Hematopoietic multipotent progenitor cell treated with erythropoietin and hydrocortisone succinate and interleukin-3 and kit ligand, for 15 days (in vitro differentiated cells): ENCODE measurements at places on chromosomes 12 and 14.

- no peak for DNase-seq
Measured at GRCh38 chr12:117344716-117345115, 16.7 kb downstream of the NOS1 start.

- no peak for DNase-seq
Measured at GRCh38 chr12:2185751-2186341, 133.1 kb downstream of the CACNA1C start.

- DNase-seq = no peak
Measured at GRCh38 chr14:33103966-33104365, 165.3 kb downstream of the NPAS3 start.

DNA sequence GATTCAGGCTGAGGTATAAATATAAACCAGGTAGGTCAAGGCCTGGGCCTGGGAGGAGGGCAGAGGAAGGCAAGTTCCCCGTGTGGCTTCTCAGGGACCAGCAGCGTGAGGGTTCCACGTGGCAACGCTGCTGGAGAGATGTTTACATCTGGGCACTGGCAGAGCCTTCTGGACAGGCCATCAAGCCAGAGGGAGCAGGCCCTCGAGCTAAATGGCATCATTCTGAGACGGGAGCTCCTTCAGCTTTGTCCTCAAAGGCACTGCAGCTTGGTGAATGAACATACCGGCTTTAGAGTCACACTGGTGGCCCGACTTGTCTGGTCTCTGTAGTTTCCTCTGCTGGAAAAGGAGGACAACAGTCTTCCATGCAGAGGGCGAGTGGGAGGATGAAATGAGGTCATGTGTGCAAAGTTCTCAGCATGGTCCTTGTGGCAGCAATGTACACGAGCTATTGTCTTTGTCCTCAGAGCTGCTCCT, 231.3 kb downstream of the ZFP36L1 start:
- no peak for DNase-seq

GRCh38 chr12:59040043-59040442, 119.7 kb upstream of the LRIG3 start:
- no peak for DNase-seq

- no peak for DNase-seq
Measured at GRCh38 chr14:61489932-61490331, 168.6 kb downstream of the PRKCH start.

GRCh38 chr14:33880330-33880729, 70.5 kb downstream of the EGLN3 start:
- no peak for DNase-seq

DNA sequence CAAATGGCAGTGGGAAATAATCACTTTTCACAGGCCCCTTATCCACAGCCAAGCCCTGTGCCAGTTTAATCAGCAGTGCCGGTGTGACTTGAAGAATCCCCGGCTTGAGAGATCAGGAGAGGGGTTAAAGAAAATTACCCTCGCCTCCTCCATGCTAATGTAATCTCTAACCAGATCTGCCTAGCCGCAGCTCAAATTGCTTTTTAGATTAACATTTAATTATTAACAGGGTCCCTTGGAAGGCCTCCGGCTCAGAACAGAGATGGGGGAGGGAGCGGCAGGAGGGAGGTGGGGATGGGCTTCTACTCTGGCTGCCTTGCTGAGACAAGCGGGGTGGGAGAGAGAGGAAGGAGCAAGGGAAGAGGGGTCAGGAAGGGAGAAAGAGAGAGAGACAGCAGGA, 24.0 kb downstream of the FAM222A start:
- DNase-seq = no peak

GRCh38 chr14:80385336-80385735, 174.0 kb upstream of the DIO2 start:
- DNase-seq = no peak

DNA sequence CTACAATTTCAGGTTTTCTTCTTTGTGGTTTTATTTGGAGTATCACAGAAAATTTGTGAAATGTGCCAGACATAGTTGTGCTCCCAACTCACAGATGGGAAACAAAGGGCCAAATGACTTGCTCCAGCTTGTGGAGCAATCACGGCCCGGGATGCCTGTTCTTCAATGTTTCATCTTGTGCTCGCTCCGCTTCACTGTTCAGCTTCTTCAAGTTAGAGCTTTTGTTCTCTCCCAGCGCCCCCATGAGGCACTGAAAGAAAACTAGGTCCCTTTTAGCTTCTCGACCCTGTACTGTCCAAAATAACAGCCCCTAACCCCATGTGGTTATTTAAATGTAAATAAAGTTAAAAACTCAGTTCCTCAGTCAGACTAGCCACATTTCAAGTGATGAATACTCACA, 187.9 kb upstream of the STXBP6 start:
- DNase-seq = no peak

DNA sequence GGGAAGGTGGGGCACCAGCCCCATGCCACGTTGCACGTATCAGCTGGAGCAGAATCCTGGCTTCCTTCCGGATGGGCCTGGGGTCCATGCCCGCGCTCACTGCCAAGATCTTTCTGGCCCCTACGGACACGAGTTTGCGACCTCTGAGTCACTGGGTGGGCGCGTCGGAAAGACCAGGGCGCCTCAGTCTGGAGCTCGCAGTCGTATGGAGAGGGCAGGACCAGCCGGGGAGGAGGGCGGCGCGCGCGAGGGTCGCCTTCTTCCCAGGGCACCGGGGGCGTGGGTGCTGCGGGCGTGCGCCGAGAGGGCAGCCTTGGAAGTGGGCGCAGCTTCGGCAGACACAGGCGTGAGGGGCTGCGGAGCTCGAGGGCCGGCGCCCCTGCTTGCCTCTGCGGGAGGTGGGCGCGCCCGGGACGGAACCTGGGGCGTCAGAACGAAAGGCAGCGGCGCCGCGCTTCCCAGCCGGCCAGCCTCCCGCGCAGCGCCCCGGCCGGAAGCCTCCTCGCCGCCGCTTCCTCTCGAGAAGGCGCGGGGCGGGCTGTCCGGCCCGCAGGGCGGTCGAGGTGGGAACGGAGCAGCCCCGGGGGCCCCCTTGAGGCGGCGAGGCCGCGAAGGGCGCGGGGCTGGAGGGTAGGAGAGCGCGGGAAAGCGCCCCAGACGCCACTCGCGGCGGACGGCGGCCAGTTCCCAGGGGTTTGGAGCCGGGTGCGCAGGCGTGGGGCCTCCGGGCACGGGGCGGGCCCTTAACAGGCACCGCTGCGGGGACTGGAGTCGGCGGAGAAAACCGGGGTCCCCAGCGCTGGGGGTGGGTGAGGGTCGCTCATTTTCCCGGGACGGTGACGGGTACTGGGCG, at the start of gene ARL6IP4:
Gene ARL6IP4 (plus strand): TSS at position 499 of the 853 bp plus-strand sequence. CDS start 459 bp downstream, outside the sequence.
- DNase-seq = peak; percentile 48

DNA sequence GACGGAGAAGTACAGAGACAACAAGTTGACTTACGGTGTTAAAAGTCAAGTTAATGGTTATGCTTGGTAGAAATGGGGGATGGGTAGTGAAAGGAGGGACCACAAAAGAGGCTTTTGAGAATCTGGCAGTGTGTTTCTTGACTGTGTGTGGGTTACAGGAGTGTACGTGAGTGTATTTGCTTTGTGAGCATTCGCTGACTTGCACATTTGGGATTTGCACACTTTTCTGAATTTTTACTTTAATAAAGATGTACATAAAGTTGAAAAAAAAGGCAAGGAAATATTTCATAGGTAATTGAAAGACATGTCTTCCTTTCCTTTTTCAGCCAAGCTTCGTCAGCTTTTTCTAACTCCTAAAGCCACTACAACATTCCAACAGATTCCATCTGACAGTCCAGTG, 28.6 kb upstream of the CCDC91 start:
- no peak for DNase-seq

GRCh38 chr12:108119126-108119973, 9.7 kb upstream of the WSCD2 start:
- peak; percentile 91 for DNase-seq

GRCh38 chr14:101716077-101716950, 45.2 kb upstream of the PPP2R5C start:
- DNase-seq = no peak

DNA sequence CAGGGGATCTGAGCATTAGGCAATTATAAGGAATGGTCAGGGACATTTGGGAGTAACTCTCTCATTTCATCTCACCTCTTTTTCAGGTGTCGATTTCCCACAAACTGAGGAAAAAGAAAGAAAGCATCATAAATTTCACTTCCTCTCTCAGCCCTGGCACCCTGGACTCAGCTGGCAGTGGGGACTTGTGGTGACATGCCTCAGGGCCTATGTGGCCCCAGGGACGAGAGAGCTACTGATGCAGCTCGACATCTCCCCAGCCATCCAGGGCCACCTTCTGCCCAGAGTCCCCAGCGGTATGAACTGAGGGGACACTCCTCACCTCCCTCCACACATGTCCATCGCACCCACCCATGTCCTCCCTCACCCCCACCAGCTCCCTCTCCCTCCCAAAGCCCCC, 11.7 kb downstream of the TNFRSF1A start:
- no peak for DNase-seq

- DNase-seq = no peak
Measured at GRCh38 chr14:95068080-95068479, 89.2 kb downstream of the DICER1 start.

DNA sequence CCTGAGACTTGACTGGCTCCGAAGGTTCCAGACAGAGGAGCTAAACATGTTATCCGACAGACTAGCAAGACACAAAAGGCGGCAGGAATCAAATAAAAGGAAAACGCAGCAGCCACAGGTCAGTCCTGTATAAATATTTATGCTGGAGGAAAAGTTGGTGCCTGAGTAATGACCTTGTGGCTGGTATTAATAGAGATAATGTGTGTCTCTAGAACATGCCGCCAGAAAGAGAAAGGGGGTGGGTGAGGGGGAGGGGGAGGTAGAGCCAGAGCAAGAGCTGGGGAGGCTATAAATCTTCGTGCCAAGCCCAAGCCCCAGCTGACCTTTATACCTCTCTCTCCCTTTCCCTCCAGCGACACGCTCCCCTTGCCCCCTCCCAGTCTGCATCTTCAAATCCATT, 590.4 kb downstream of the MED13L start:
- no peak for DNase-seq

GRCh38 chr14:71748196-71748595, 184.0 kb upstream of the RGS6 start:
- DNase-seq = no peak

DNA sequence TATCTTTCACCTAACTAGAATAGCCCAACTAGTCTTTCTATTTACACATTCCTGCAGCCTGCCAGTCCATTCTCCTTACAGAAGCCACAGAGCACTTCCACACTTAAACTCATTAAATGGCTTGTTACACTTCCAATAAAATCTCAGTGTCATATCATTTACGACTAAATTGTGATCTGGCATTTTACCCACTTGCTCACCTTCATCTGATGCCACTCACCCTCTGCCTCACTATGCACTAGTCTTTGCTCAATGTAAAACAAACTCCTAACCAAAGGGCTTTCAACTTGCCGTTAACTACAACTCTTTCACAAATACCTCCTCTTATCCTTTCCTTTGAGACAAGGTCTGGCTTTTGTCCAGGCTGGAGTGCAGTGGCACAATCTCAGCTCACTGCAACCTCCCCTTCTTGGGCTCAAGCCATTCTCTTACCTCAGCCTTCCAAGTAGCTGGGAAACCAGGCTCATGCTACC, 24.1 kb downstream of the YAF2 start:
- DNase-seq = no peak

- no peak for DNase-seq
Measured at GRCh38 chr12:125143491-125143890, 78.3 kb downstream of the AACS start.

- no peak for DNase-seq
Measured at GRCh38 chr12:121805171-121806008, 1.6 kb downstream of the SETD1B start.

DNA sequence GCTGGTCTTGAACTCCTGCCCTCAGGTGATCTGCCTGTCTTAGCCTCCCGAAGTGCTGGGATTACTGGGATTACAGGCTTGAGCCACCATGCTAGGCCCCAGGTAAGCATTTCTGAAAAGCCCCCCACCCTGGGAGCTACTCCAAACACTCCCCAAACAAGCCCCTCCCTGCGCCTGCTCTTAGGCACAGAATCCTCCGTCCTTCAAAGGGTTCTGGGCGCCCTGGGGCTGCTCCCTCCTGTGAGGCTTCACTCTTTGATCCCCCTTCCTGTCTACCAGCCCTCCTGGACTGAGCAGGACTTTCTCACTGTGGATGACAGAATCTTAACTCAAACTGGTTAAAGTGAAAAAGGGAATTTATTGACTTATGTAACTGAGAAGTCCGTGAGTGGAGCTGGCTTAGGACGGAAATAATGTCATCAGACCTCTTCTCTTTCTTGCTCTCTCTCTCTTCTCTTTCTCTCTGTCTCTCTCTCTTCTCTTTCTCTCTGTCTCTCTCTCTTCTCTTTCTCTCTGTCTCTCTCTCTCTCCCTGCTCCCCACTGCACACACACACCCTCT, 66.9 kb upstream of the CLMN start:
- DNase-seq = no peak

- DNase-seq = no peak
Measured at GRCh38 chr12:115051378-115051777, 367.4 kb upstream of the TBX3 start.

DNA sequence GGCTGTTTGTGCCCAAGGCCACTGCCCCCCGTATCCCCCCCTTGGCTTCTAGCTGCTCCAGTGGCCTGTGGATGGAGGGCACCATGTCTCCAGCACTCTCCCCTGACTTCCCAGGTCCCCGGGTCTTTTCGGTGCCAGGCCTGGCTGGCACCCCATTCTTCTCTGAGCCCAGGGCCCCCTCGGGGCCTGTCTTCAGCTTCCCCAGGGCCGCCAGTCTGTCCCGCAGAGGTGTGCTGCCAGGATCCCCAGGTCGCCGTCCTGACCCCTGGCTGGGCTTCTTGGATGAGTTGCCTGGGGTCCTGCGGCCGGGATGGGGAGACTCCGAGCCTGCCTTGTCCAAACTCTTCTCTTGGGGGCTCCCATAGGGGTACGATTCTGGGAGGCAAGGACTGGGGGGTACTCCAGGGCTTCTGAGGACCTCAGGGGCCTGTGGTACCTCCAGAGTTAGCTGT, 32.5 kb downstream of the NCKAP5L start:
- no peak for DNase-seq

GRCh38 chr14:75391953-75392352, 35.9 kb upstream of the JDP2 start:
- no peak for DNase-seq

DNA sequence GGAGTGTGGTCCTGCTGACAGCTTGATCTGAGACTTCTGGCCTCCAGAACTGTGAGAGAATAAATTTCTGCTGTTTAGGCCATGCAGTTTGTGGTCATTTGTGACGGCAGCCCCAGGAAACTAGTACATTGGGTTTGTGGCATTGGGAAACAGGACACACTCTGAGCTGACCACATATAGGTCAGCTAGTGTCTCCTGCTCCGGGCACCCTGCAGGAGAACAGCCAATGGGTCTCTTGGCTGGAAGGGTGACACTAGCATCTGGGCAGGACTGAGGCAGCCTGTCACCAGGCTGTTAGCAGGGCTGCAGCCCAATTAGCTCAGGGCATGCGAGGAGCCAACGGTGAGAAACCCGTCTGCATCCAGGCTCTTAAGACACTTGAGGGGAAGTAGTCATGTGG, 83.2 kb downstream of the PITPNM2 start:
- no peak for DNase-seq

GRCh38 chr12:30985814-30986452, 59.4 kb downstream of the TSPAN11 start:
- peak; percentile 5 for DNase-seq

GRCh38 chr12:125228519-125229260, 163.5 kb downstream of the AACS start:
- no peak for DNase-seq
